HAP-1 (cell line): ENCODE measurements at places on chromosomes 6 and 20.
A peak's percentile ranks its signal among the peaks of the same experiment; 100 is the strongest.

DNA sequence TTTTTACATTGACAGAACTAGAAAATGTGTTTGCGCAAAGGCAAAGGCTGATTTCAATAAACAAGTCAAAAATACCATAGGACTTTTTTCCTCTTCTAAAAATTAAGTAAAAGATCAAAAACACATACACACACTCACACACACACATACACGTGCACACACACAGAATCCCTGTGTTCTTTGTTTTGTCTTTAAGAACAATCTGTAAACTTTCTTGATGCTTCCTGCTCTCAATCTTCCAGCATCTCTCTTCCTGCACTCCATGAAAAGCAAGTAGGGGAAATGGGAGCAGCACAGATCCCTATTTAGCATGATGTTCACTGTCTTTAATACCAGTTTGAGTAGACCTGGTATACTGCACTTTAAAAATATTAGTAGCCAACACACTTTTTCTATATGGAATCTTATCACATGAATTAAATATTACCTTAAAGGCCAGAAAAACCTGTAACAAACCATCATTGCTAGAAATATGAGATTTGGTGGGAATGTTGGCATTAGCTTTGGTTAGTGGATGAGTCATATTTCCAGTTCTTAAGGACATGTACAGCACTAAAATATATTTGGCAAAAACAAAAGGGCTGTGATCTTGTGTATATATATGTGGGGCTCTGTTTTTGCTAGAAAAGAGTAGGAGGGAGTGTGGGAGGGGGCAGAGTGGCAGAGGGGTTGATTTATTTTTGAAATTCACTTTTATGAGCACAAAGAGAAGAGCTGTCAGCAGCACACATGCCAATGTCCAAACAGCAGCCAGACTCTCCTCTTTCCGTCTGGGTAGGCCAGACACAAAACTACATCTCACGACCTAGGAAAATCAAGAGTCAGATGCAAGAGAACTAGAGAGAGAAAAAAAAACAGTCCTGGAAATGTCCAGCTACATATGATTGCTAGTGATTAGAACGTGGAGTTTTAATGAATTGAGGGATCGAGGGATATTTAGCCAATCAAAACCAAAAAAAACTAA, 4.6 kb downstream of the PTPRK start:
- DNase-seq = no peak

DNA sequence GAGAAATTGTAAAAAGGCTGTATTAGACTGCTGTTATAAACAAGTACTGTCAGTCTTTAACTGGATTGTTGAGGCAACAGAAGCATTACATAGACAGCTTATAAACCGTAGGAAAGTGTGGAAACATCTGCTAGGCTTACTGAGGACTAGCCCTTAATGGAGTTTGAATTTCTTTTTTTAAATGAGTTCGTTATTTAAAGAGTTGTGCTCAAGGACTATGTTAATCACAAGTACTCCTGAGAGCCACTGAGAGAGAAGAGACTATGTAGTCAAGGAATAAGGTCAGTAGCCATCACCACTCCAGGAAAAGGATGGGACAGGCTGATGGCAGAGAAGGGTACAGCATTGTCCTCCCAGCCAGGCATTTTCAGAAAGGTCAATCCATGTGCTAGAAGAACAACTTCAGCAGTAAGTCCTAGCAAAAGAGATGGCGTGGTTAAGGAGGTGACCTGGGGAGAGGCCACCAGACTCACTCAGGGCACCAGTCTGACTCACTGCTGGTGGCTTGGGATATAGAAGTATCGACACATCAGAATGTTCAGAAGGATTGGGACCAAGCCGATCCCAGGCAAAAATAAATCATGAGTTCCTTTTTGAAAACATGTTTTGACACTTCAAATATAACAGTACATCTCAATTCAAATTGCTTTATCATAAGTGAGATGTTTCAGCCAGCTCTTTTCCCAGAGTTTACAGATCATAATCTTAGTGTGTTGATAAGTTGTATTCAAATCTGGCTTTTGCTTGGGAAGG, 6.4 kb downstream of the RPS12 start:
- peak; percentile 47 for DNase-seq

GRCh38 chr20:46275091-46275490, 33.2 kb downstream of the CDH22 start:
- no peak for DNase-seq

DNA sequence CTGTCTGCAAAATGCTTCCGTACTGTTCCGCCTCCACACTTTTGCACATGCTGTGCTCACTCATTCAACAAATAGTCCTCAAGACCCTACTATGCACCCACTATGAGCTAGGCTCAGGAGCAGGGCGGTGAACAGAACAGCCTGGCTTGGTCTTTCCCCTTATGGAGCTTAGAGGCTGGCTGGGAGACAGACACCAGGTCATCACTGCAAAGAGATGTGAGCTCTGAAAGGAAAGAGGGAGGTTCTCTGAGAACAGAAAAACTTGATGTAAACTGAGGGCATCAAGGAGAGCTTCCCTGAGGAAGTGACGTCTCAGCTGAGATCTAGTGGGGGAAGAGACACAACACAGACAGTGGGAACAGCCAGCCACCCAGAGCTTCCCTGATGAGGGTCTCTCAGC, 31.0 kb upstream of the TGM2 start:
- no peak for DNase-seq

DNA sequence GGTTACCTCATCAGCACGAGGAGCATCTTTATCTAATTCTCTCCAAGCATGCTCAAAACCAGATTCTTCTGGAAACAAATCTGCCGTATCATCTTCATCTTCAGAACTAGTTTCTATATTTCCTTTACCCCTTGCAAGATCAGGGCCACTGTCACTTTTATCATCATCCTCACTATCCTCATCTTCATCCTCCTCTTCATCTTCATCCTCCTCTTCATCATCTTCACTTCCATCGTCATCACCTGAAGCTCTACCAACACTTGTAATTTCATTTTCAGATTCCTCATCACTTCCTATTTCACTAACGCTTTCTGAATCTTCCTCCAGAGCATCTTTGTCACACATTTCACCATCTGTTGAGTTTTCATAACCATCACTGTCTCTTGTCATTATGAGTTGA, 8.9 kb downstream of the ESF1 start:
- DNase-seq = no peak

GRCh38 chr20:31695849-31696804, 26.5 kb downstream of the BCL2L1 start:
- DNase-seq = no peak

- DNase-seq = no peak
These were observed 460.9 kb downstream of the GJA1 start for GRCh38 chr6:121896363-121896762.

- DNase-seq = no peak
These were observed 33.5 kb downstream of the ZBTB2 start for GRCh38 chr6:151357758-151358436.

- DNase-seq = no peak
These were observed 16.9 kb upstream of the HBS1L start for GRCh38 chr6:135071541-135071940.

DNA sequence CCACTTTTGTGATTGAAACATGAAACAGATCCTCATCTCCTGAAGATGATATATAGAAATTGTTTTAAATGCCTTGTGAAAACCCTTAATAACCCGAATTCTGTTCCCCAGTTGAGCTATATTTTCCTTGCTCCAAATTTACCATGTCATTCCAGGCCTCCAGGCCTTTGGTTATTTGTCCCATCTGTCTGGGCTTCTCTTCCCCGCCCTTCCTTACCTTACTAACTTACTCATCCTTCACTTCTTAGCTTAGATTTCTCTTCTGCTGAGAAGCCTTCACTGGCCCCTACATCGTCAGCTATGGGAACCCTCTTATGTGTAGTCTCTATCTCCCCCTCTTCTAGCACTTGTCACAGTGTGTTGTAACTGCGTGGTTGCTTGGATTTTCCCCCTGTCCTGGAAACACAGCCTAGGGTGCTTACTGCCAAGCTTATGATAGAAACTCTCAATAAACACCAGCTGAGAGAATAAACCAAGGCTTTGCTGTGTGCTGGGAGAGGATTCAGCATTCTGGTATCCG, 68.6 kb downstream of the SGK1 start:
- no peak for DNase-seq

DNA sequence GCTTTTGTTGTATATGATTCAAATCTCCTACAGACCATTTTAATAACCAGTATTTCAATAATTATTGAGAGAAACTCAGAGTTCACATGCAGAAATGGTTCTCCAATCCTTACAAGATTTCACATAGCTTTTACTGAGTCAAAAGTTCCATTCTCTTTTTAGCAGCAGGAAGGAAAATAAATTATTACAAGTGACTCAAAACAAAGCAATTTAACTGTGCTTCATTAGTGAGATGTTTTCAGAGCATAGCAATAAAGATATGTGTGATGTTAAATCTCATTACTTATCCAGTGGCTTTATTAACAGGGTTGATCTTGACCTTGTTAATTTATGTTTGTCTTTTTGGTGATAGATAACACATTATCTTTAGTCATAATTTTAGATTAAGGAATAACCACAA, 22.0 kb downstream of the KIF13A start:
- no peak for DNase-seq

DNA sequence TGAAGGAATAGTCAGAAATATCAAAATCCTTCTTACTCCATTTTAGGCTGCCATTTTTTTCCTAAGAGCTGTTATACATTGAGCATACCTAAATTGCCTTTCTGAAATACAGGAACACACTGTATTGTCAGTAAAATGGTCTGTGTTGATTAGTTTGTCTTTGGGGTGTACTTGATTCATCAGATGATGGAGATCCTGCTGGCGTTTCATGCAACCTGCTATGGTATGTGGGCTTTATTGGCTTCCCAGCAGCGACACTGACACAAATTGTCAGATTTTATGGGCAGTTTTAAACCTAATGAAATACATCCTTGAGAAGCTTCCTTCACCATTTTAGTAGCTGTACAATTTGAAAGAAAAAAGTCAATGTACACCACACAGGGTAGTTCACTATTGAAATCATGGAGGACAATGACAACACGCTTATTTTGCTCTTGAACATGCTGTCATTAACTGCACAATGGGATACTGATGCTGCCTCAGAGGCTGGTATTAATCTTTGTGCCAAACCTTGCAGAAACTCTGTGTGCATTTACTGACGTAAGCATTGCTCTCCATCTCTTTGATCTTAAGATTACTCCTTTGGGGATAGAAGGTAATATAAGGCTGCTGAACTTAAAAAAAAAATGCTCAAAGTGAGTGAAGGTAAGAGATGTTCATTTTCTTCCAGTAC, 124.9 kb downstream of the LAMA2 start:
- DNase-seq = no peak

DNA sequence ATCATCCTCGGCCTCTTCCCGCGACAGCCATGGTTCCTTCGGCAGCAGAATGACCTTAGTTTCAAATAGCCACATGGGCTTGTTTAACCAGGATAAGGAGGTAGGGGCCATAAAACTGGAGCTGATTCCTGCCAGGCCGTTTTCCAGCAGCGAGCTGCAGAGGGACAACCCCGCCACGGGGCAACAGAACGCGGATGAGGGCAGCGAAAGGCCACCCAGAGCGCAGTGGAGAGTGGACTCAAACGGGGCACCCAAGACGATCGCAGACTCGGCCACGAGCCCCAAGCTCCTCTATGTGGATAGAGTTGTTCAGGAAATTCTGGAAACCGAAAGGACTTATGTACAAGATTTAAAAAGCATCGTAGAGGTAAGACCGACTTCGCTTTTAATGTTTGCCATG, 131.8 kb upstream of the MTHFD1L start:
- DNase-seq = no peak

- DNase-seq = no peak
These were observed 63.9 kb downstream of the MTHFD1L start for GRCh38 chr6:150929416-150929815.

DNA sequence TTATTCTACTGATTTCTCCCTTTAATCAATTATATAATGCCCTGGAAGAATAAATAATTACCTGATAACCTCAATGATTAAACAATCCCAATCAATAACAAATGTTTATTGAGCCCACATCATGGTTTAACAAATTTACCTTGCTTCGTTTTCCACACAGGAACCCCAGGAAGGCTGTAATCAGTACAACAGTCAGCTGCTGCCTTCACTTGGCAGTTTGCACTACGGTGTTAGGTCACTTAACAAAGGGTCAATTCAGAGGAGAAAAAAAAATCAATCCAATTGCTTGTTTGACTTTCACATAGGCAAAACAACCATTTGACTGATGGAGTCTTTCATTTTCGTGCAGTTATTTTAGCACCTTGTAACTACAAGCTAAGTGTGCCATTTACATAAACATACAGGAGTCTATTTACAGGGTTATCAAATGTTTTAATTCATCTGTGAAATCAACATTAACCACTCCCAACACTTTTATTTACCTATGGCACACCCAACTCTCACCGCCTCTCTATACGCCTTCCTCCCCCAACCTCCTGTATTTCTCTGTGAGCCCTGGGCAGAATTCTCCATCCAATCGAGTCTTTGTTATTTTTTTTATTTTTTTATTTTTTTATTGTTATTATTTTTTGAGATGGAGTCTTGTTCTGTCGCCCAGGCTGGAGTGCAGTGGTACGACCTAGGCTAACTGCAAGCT, 140.4 kb upstream of the TAB2 start:
- no peak for DNase-seq

GRCh38 chr6:4581468-4582385, 194.5 kb upstream of the CDYL start:
- DNase-seq = no peak

GRCh38 chr20:6671829-6672228, 95.7 kb upstream of the BMP2 start:
- no peak for DNase-seq

GRCh38 chr6:117395164-117395563, 30.6 kb downstream of the ROS1 start:
- DNase-seq = no peak

DNA sequence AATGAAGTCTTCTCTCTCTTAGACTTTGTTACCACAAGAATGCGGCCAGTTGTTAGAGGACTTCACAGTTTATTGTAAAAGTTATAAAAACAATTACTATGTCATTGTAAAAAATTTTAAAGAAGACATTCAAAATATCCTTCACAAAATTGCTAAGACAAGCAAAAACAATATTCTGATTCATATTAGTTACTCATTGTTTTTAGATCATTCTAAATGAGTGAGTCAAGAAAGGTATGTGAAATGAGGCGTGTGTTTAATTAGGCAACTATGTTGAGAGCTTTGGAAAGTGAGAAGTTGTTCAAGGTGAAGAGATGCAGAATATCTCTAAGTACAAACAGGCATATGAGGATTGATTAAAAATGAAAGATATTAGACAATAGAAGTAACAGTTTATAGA, 875.3 kb downstream of the EYS start:
- DNase-seq = no peak

- no peak for DNase-seq
These were observed at the start of gene SYCP2 for GRCh38 chr20:59933296-59933848. Gene SYCP2 (minus strand): TSS chr20:59933637. CDS start chr20:59922413, 11,224 bp downstream.

DNA sequence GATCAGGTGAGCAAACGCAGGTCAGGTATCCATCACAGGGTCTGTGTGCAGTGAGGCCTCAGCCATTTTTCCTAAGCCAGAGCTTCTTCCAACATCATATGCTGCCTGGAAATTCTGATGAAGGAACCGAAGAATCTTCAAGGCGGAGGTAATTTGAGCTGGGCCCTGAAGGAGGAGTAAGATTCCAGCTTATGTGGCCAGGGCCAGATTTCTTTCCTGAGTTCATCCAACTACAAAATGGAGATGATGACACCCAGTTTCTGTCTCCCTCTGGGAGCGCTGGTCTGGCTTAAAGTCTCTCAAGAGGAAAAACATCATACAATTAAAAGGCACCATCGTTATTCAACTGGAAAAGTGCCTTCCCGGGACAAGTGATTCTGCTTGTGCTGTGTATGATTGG, 6.9 kb upstream of the MANBAL start:
- DNase-seq = no peak
